ENCODE measurements at places on chromosomes 16 and 17.

DNA sequence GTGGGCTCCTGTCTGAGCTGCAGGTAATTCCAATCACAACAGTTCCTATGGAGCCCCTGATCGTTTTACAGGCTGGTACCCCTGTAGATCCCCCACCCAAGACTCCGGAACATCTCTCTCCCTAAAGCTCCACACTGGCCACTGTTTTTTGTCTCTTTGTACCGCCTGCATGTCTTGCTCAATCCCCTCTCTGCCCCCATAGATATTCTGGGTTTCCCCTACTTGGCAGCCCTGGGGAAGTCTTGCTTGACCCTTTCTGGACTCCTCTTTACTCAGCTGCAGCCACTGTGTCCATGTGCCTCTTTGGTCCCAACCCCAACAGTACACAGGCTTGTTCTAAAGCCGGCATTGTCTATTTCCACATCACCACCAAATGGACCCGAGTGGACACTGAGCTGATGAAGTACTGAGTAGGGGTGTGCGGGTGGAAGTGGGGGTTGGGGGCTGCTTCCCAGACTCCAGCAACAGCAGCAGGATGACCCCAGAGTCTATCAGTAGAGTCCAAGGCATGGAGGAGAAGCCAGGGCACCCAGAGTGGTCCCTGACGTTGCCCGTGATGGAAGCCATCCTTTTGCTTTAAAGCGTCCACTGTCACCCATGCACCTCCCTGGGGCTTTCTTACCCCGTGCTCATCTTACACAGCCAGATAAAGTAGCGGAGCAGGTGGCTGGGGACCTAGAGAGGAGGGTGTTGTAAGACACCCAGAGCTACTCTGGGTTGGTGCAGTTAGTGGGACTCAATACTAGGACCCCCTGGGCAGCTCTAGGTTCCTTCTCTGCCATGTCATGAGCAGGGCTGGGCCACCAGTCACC lies 6.4 kb downstream of the CD300LB start:
- no peak for DNase-seq

- no peak for DNase-seq
Measured at GRCh38 chr16:73032541-73033270, 15.2 kb downstream of the ZFHX3 start.

- no peak for DNase-seq
Measured at GRCh38 chr16:24670623-24671454, 58.6 kb upstream of the TNRC6A start.

- no peak for DNase-seq
Measured at GRCh38 chr16:66376114-66376513, 9.6 kb downstream of the CDH5 start.

GRCh38 chr17:49343273-49343672 lies 18.8 kb downstream of the ZNF652 start:
- no peak for DNase-seq

- DNase-seq = no peak
Measured at GRCh38 chr16:12245921-12246720, 269.6 kb downstream of the SNX29 start.

- DNase-seq = no peak
Measured at GRCh38 chr17:34356194-34356593, at the start of gene CCL13. Gene CCL13 (plus strand): TSS chr17:34356480. CDS start chr17:34356527, 47 bp downstream.

GRCh38 chr17:21129023-21129681 lies 2.4 kb downstream of the DHRS7B start:
- DNase-seq = peak; percentile 25

DNA sequence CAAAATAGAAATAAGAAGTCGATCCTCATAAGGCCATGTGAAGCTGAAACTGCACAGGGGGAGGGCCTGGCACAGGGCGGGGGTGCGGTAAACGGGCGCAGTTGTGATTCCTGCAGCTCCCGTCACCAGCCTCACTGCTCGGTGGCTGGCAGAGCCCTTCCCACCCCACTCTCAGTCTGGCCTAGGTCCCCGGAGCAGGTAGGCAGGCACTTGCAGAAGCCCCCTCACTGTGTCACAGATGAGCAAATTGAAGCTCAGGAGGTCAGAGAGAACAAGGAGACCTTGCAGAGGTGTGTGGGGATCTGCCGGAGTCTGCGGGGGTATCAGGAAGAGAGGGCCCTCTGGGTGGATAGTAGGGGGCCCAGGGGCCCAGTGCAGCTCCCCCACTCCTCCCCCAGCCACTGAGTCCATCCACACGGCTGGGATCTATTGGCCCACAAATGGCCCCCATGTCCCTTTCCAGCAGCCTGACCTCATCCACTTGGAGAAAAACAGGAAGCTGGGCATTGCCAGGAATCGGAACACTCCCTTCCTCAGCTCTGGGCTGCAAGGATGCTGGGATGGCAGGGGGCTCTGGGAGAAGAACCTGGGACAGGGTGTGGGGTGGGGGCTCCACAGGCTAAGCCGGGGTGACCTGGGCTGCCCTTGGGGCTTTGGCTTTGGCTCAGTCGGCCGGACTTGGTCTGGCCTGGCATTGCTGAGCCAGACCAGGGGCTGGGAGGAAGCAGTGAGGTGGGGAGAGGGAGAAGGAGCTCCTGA lies 21.4 kb upstream of the MAP3K14 start:
- no peak for DNase-seq

DNA sequence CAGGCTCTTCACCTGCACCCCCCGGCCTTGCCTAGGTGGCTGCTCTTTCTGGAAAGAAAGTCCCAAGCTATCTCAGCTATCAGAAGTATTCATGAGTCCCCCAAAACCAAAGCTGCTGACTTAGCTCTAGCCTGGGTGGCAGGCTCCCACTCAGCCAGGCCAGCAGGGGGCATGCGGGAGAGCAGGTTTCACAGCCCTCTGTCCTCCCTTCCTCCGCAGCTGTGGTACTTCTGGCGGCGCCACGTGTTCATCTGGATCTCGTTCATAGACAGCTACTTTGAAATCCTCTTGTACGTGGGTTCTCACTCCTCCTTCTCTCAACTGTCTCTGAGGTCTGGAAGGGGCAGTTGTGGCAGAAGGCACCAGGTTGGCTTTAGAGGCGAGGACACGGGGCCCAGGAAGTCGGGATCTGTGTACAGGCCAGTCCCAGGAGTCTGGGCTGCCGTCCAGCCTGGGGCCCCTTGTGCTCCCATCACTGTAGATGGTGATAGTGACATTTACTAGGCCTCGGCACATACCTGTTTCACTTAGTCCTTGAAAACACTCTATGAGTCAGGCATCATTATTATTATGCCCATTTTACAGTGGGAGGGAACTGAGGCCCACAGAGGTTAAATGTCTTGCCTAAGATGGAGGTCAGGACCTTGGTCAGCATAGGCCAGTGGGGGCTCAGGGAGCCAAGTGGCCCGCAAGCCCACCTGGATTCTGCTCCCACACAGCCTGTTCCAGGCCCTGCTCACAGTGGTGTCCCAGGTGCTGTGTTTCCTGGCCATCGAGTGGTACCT lies 12.9 kb downstream of the TRPV2 start:
- peak; percentile 48 for DNase-seq

GRCh38 chr16:69012906-69013305 lies 92.5 kb upstream of the HAS3 start:
- DNase-seq = no peak

DNA sequence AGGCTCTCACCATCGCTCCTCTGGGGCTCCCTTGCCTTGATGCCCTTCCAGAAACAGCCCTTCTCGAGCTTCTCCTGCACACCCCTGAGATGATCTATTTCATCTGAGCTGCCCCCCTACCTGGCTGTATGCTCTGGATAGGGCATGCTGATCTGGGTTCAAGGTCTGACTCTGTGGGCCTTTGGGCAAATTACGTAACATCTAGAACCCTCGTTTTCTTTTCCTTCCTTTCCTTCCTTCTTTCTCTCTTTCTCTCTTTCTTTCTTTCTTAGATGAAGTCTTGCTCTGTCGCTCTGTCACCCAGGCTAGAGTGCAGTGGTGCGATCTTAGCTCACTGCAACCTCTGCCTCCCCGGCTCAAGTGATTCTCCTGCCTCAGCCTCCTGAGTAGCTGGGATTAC lies 20.3 kb downstream of the TNS4 start:
- DNase-seq = no peak

DNA sequence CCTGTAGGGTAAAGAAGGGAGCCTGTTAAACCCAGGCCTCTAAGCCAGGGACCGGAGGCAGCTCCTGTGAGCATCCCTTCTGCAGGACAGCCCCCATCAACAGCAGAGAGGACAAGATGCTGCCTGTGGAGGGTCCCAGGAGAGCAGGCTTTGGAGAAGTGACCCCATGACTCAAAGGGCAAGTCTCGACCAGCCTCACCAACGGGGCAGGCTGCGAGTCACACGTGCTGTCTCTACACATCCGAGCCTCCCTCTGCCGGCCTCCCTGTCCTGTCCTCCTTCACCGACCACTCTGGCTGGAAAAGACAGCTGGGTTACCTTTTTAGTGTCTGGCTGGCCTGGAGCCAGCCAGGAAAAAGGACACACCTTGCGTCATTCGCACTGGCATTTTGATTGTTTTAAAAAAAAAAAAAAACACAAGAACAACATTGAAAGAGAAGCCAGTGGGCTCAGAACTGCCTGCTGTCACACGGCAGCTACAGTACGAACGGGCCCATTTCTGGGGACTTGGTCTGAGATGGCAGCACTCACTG lies 74.5 kb upstream of the RCVRN start:
- no peak for DNase-seq

Data from RKO (cell line).